ENCODE measurements at places on chromosomes 3 and 15.

- DNase-seq: no peak
Measured at GRCh38 chr15:82048811-82049210, 3.0 kb upstream of the MEX3B start.

GRCh38 chr3:114363554-114364202 lies 69.8 kb downstream of the TIGIT start:
- no peak for DNase-seq

DNA sequence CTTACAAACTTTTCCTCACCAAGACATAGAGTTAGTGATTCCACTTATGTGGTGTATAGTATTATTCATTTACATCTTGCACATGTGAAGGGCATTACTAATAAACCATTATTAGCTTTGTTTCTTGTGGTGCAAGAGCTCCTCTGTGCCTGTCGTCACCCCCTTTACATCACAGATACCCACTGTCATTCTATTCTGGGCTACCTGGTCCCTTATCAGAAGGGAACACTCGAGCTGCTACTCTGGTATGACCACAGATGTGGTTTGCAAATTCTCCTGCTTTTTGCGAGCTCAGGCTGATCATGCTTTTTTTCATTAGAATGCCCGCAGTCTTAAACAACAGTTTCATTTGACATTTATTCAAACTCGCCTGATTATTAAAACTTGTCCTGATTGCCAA lies 13.9 kb upstream of the SENP2 start:
- no peak for DNase-seq

- peak; percentile 57 for DNase-seq
Measured at GRCh38 chr3:16589867-16590624, 15.2 kb downstream of the DAZL start.

- DNase-seq: peak; percentile 64
Measured at GRCh38 chr15:70319466-70319865, 221.7 kb upstream of the TLE3 start.

DNA sequence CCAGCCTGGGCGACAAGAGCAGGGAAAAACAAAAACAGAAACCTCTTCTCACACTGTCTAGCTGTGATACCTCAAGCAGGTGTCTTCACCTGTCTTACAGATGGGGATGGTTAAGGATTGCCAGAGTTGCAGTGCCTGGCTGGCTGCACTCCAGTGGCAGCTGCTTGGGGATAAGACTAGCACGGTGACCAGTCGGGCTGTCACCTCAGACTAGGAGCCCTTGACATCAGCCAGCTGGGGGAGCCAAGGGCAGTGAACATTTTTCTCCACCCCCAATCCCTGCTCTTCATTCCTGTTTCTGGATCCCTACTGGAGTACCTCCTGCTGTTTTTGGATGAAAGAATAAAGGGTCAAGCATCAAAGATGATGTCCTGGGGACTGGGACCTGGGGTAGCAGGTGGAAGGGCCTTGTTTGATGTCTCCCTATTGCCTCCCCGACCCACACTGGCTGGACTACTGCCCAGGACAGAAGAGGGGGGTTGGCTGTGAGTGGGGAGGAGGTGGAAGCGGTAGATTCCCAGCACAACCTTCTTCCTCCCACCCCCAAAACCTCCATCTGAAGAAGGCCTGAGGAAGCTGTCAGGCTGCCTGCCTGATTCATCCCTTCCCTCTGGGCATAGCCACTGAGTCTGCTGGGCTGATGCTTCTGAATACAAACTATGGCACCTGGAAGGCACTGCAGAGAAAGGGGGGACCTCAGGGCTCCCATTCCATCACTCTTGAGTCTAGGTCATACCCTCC lies 7.0 kb upstream of the CPNE9 start:
- no peak for DNase-seq

- DNase-seq: no peak
Measured at GRCh38 chr3:53111822-53112221, 18.4 kb downstream of the RFT1 start.

DNA sequence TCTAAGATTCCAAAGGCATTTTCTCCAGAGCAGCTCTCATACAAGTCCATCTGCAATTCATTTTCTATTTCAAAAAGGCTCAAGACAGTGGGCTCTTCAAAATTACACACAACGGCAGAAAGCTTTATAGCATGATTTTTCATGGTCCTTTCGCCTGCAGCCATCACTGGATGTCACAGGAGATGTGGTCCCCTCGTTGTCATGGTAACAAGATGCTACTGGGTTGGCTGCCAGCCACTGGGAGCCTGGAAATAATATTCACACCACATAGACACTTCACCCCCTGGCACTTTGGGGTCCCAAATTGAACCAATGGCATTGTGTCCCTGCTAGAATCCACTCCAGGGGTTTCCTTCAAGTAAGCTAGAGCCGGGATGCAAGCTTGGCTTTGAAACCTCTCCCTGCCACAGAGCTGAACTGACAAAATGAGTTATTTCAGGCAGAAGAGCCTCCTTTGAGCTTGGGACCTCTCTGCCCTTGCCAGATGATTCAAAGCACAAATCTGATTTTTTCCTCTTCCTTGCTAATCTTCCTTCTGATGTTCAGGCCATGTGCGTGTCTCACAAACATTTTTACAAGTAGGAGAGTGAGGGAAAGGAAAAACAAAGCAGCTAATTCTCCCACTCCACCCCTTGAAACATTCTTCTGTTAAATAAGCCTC lies 512.6 kb upstream of the ADAMTS9 start:
- no peak for DNase-seq

- DNase-seq: no peak
Measured at GRCh38 chr3:192371870-192372400, 355.4 kb downstream of the FGF12 start.

- no peak for DNase-seq
Measured at GRCh38 chr15:25136119-25136518, 181.3 kb downstream of the SNRPN start.

GRCh38 chr15:70562906-70563305 lies 200.5 kb downstream of the UACA start:
- no peak for DNase-seq

- no peak for DNase-seq
Measured at GRCh38 chr3:129855170-129855831, 38.2 kb downstream of the TMCC1 start.

DNA sequence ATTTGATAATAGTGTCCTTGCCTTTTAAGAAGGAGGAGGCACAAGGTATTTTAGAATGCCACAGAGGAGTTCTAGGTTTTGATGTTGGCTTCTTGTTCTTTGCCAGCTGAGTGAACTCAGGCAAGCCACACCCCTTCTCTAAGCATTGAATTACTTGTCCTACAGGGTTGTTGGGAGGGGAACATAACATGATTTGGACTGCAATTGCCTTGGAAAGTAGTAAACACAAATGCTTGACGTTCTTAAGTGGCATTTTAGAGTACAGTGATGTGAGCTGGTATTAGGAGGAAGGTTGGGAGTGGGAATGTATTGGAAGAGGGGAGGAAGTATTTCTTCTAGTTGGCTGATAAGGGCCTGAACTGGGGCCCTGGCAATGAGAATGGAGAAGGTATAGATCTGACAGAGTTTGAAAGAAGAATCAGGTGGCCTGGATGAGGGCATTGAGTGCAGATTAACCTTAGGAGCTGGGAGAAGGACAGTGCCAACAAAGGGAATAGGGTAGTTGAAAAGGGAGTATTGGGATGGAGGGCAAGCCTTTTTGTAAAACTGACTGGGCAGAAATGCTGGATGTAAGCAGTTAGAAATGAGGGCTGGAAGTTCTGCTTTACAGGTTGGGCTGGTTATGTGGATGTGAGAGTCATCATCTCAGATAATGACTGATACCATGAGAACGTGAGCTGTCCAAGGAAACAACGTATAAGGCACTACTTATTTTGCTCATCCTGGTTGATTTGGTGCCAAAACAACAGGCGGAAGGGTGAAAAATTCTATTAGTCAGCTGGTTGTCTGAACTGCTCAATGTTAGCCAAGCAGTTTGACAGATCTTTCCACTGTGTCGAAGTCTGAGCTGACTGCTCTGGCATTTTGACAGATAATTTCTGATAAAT lies 16.7 kb downstream of the KAT2B start:
- DNase-seq: peak; percentile 43

- no peak for DNase-seq
Measured at GRCh38 chr15:69652293-69652692, 199.7 kb downstream of the RPLP1 start.

DNA sequence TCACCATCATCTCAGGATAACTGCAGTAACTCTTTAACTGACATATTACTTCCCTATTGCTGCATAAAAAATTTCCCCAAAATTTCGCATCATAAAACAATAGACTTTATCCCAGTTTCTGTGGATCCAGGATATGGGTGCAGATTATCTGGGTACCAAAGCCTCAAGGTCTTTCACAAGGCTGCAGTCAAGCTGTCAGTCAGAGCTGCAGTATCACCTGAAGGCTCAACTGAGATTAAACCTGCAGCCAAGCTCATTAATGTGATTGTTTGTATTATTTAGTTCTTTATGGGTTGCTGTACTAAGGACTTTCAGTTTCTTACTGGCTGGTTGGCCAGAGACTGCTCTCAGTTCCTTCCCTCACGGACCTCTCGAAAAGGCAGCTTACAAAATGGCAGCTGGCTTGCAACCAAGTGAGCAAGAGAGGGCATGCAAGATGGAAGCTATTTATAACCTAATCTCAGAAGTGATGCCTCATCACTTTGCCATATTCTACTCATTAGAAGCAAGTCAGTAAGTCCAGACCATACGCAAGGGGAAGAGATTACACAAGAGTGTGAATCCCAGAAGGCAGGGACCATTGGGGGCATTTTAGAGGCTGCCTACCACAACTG lies 54.9 kb downstream of the DCUN1D1 start:
- peak; percentile 68 for DNase-seq

DNA sequence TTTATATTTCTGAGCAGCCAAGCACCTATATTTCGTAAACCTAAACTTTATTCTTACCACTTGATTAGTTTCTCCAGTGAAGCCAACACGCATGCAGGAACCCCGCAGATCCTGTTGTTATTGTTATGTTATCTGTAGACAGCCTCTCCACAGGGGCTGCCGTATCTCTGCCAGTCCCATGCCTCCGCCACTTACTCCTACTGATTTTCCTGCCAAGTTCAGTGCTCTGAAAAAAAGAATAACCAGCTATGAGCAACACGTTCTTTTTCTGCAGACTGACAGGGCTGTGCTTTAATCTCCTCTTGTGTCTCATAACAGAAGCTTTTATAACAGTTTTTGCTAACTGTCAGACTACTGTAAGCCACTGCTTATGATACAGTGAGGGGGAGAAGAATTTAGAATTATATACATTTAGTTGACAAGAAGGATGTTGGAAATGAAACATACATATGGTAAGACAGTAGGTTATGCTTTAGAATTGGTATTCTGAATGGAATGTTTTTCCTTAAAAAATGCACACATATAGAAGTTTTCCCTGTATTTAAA lies 347.4 kb downstream of the SI start:
- no peak for DNase-seq

GRCh38 chr3:78221300-78221699 lies 1181.4 kb downstream of the ROBO2 start:
- DNase-seq: no peak

DNA sequence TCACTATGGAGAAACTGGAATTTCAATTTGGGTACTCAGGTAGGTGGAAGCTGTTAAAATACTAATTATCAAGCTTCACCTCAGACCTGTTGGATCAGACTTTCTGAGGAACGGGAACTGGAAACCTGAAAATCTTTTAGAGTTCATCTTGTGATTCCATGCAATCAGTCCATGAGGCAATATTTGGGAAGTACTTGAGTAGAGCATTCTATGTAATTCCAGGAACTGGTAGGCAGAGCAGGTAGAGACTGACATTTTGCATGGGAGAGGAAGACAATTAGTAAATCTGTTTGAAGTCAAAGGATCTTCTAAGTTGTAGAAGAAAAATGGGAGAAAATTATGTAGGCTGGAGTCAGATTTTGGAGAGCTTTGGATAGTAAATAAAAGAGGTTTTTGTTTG lies 43.1 kb downstream of the FGF7 start:
- DNase-seq: no peak
